ENCODE measurements at places on chromosomes 2 and 18.

- no peak for DNase-seq
Observed at GRCh38 chr2:114108249-114108648, 218.4 kb downstream of the ACTR3 start.

GRCh38 chr2:71937396-71937795 is 210.3 kb downstream of the CYP26B1 start:
- no peak for DNase-seq

GRCh38 chr2:231376857-231377256 is 18.7 kb upstream of the B3GNT7 start:
- no peak for DNase-seq

- DNase-seq = no peak
Observed at GRCh38 chr2:162113776-162114168, 38.3 kb downstream of the GCG start.

GRCh38 chr2:44651974-44652373 is 289.5 kb upstream of the SIX3 start:
- DNase-seq = no peak

GRCh38 chr18:6650127-6650507 is 79.4 kb upstream of the ARHGAP28 start:
- DNase-seq = no peak

- DNase-seq = no peak
Observed at GRCh38 chr2:200443376-200443775, 66.5 kb downstream of the KCTD18 start.

DNA sequence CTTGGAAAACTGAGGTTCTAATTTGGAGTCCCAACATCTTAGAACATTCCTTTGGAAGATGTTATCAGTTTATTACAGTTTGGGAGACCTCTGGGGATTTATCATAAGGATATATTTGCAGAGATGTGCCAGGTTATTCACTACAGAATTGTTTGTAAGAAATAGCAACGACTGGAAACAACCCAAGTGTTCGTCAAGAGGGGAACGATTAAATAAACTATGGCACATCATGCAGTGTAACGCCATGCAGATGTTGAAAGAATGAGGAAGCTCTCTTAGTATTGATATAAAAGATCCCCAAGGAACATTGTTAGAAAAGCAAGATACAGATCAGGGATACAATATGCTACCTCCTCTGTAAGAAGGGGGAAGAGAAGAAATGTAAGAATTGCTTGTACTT is 210.6 kb downstream of the TMEM247 start:
- DNase-seq = no peak

DNA sequence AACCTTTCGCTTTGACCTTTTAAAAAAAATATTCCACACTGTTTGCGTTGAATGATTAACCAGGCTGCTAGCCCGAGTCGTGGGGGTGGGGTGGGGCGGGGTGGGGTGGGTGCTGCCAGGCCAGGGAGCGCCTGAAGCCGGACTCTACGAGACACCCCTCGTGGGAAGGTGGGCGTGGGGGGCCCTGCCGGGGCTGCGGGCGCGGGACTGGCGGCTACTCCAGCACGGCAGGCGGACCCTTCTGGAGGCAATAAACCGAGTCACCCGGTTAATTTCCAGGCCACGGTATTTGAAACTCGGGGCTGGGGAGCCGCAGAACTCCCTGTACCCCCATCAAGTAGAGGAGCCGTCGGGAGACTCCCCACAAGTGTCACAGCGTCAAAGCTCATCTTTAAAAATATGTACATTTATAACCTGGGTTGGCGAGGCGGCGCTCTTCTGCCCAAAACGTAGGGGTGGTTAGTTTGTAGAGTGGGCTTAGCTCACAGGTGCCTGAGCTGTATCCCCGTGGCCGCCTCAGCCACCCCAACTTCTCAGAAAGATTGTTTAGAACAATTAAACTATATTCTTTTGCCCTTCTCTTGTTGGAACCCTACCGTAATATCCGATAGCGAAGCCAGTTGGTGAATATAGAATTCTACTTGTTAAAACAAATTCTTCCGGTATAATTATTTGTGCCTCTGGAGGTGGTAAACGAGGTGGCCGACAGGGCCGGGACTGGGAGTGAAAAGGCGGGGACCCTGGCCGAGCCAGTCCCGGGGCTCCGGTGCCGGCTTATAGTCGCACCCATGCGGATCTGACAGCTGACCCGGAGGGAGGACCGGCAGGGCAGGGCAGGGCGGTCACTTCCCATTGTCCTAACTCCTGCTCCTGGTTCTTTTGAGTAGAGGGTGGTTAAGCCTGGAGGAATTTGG is 1.4 kb downstream of the B3GNT2 start:
- DNase-seq = no peak

DNA sequence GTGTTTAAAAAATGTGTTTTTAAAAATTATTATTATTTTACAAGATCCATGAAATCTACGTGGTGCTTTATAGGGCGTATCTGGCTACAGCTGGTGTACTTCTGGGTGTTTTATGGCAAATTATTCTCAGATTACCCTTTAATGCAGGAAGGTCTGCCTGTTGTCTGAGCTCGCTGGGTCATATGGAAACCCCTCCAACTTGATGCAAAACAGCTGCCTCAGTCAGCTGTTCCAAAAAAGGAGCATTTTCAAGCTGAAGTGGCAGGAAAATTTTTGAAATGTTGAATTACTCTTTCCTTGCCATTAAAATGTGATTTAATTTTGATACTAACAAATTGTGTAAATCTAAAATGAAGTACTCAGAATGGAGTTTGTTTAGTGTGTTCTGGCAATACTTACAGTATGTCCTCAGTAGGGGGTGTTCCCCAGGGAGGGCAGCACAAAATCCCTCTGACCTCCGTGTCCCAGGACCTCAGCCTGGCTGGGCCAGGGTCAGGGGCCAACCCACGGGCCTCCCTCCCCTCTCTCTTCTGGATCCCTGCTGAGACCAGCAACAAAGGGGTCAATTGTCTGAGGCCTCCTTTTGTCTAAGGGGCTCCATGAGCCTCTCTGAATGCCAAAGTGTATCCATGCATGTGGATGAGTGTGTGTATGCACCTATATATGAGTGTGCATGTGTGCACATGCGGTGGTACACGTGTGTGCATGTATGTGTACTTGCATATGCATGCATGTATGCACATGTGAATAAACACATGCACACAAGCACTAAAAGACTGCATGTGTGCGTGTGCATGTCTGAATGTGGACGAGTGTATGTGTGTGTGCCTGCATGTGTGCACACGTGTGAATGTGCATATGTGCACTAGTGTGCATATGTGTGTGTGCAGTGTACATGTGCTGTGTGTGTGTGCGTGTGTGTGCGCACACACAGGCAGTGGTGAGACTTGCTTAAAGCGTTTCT is 105.4 kb downstream of the ACOXL start:
- DNase-seq = no peak

DNA sequence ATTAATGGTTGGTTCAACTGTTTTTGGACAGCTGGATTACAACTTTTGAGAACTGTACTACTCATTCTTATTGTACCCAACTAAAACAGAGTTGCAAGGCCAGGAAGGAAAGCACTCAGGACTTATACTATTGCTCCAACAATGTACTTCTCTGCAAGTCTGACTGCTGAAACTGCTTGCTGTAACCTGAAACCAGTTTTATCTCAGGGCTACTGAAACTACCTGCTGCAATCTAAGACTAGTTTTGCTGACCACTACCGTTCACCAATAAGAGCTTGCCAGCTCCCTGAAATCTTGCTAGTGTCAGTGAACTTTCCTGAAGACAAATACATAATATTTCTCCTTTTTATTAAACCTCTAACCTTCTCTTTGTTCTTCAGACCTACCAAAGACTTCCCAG is 157.3 kb downstream of the CDCA7 start:
- no peak for DNase-seq

DNA sequence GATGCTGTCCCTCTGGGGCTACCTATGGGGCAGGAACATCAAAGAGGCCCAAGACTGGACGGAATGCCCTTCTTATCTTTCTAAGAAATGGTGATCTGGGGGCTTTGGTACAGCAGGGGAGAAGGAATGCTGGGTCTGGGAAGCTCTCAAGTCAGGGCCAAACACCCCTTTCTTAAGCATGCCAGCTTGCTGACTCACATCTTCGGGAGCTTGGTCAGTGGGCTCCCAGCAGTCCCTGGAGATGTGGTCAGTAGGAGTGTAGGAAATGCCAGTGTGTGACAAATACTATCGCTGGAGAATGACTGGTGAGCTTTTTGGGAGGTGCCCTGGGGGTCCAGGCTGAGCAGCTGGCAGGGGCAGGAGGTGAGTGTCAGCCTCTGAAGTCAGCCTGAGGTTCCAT is 105.0 kb upstream of the CDC42EP3 start:
- DNase-seq = no peak

GRCh38 chr2:100223502-100223901 is 81.1 kb upstream of the AFF3 start:
- no peak for DNase-seq

DNA sequence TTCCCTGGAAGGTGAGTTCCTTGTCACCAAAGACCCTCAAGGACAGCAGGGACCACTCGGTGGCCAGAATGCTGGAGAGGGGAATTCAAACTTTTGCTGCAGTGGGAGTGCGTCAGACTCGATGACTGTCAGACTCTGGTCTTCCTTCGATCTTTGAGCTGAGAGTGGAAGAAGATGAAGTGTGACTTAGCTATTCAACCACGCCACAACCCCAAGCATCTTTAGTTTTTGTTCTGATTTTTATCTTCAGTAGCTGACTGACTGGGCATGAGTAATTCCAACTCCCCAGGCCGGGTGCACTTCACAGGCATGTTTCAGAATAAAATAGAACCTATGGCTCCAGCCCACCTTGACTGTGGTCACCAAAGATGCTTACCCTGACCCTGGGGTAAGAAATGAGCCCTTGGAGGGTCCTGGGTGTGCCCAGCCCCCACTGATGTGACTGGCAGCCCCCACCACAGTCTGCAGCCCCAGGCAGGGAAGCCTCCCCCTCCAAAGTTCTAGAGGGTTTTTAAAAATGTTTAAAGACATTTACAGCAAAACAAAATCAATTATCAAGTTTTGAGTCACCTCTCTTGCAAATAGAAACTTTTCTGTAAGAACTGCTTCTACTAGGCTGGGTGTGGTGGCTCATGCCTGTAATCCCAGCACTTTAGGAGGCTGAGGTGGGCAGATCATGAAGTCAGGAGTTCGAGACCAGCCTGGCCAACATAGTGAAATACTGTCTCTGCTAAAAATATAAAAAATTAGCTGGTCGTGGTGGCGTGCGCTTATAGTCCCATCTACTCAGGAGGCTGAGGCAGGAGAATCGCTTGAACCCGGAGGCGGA is 24.9 kb upstream of the YWHAQ start:
- no peak for DNase-seq

- no peak for DNase-seq
Observed at GRCh38 chr2:233079953-233080835, 20.1 kb downstream of the INPP5D start.

DNA sequence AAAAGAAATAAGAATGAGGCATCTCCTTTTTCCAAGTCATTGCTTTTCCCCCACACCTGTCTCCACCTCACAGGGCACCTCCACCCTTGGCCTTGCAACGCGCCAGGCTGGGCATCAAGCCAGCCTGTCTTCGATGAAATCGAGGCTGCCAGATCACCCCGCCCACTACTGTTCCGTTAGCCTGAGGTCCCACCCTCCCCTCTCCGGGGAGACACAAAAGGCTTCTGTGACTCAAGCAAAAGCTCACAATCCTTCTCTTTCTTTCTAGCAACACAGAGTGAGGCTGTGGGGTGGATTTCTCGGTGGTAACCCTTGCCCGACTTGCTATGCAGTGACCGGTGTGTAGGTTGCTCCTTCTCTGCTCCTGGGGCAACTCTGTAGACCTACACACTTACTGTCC is 9.9 kb downstream of the TNP1 start:
- no peak for DNase-seq

DNA sequence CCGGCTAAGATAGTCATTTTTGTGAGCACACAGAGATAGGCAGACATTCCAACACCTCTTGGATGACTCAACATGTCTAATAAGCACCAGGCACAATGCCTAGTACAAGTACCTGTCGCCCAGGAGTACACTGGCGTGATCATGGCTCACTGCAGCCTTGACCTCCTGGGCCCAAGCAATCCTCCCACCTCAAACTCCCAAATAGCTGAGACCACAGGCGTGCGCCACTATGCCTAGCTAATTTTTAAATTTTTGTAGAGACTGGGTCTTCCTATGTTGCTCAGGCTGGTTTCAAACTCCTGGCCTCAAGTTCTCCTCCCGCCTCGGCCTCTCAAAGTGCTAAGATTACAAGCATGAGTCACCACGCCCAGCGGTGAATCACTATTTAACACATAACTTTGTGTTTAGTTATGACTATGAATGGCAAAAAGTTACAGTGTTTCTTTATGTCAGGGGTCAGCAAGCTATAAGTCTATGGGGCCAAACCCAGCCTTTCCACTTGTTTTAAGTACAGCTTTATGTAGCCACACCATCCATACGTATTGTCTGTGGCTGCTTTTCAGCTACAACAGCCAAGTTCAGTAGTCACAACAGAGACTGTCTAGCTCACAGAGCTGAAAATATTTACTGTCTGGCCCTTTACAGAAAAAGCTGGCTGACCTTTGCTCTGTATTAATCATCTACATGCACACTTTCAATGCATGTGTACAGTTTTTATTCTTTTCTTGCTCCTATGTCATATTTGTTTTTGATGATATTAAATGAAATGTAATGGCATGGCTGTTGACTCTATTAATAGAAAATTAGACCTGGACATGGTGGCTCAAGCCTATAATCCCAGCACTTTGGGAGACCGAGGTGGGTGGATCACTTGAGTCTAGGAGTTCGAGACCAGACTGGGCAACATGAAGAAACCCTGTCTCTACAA is 18.7 kb downstream of the ORC2 start:
- no peak for DNase-seq

DNA sequence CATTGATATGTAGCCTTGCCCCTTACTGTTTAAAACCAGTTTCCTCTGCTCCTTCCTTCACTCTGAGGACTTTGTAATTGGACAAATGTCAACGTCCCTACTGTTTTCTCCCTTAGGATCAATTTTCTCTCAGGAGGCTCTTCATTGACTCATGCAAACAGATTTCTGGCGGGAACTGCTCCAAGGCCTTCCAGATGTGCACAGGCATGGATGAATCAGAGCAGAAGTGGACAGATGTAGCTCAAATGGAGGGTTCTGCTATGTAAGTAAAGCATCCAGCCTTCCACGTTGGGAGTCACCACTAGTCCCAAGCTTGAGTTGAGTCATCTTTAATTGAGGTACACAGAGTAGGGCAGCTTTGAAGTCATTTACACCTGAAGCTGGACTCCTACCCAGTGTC is 34.1 kb upstream of the ZDBF2 start:
- no peak for DNase-seq

GRCh38 chr2:178205853-178206521 is 11.7 kb downstream of the OSBPL6 start:
- no peak for DNase-seq

Measured in SK-N-DZ (cell line).